Activated CD4-positive, alpha-beta T cell treated with anti-CD3 and anti-CD28 coated beads, Interleukin-2, Interleukin-4, amounts not matched to agents 100 ng/mL and 50 ng/mL, durations not matched to agents 16 hours and 8 hours (primary cell): ENCODE measurements at places on chromosomes 1 and 21.

GRCh38 chr1:153610334-153610733 lies 2.6 kb downstream of the S100A16 start:
- DNase-seq: no peak

DNA sequence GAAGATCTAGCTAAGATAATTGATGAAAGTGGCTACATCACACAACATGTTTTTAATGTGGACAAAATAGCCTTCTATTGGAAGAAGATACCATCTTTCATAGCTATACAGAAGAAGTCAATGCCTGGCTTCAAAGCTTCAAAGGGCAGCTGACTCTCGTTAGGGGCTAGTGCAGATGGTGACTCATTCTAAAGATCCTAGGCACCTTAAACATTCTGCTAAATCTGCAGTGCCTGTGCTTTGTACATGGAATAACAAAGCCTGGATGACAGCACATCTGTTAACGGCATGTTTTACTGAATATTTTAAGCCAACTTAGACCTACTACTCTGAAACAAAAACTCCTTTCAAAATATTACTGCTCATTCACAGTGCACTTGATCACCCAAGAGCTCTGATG lies 65.6 kb upstream of the USP24 start:
- no peak for DNase-seq

- DNase-seq: no peak
Measured at GRCh38 chr1:16716691-16717335, 23.5 kb upstream of the RNU1-4 start.

GRCh38 chr1:41741244-41741643 lies 177.5 kb downstream of the HIVEP3 start:
- no peak for DNase-seq
